ENCODE measurements at places on chromosomes 3 and 15.

DNA sequence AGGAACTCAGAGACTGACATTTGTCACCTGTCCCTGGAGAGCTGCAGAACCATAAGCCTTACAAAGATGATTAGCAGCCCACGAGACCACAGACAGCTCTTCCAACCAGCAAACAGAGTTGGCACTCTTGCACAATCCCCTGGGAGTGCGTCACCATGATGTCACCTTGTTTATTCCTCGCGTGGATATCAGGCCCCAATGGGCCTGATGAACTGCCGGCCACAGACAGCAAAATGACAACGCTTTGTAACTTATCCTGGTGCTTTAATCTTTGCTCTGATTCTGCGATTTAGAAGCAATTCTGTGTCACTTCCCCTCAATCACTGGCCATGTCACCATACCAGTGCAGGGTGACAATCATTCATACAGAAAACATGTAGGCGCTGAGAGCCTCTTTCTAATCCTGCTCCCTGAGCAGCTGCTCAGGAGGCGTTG is 89.2 kb downstream of the TAMM41 start:
- DNase-seq: no peak

DNA sequence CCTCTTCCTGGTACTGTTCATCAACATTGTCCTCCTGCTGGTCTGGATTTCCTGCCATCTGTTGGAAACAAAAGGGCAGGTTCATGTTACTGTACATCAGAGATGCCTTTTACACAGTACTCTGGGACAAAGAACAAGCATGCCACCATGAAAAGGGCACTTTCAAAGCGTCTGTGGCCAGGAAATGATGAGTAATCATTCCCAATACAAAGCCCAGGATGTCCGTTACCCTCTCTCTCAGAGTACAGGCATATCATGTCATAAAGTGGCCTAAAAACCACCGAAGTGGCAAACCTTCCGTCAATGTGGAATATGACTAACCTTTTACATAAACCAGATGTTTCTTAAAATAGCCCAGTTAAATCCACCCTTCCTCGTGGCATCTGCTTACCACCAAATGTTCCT is 71.2 kb downstream of the GOLIM4 start:
- DNase-seq: no peak

GRCh38 chr3:127475975-127476705 is 114.4 kb downstream of the TPRA1 start:
- DNase-seq: no peak

DNA sequence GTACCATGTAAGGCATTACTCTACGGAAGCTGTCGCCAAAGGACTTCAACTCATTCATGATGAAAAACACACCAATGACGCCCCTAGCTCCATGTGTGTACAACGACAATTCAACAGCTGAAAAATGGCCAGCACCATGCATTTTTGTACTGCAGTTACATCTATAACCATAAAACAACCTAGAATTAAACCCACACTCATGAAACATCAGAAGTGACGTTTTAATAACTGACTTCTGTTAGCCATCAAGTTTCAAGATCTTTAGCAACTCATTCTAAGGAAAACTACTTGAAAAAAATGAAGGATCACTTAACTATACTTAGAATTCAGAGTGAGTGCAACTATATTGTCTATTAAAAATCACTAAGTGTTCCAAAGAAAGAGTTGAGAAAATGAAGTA is 84.9 kb downstream of the RFTN1 start:
- no peak for DNase-seq

GRCh38 chr15:92121047-92121446 is 267.5 kb downstream of the SLCO3A1 start:
- no peak for DNase-seq

DNA sequence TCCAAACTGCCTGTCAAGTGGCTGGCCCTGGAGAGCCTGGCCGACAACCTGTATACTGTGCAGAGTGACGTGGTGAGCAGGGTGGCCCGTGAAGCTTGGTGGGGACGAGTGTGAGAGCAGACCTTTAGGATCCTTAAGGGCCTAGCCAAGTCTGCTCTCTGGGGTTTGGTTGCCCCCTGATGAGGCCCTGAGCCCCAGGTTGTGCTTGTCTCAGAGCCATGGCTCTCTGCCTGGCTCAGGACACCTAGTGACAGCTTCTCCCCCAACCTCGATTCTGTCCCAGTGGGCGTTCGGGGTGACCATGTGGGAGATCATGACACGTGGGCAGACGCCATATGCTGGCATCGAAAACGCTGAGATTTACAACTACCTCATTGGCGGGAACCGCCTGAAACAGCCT is 14.4 kb downstream of the TYRO3 start:
- DNase-seq: no peak

DNA sequence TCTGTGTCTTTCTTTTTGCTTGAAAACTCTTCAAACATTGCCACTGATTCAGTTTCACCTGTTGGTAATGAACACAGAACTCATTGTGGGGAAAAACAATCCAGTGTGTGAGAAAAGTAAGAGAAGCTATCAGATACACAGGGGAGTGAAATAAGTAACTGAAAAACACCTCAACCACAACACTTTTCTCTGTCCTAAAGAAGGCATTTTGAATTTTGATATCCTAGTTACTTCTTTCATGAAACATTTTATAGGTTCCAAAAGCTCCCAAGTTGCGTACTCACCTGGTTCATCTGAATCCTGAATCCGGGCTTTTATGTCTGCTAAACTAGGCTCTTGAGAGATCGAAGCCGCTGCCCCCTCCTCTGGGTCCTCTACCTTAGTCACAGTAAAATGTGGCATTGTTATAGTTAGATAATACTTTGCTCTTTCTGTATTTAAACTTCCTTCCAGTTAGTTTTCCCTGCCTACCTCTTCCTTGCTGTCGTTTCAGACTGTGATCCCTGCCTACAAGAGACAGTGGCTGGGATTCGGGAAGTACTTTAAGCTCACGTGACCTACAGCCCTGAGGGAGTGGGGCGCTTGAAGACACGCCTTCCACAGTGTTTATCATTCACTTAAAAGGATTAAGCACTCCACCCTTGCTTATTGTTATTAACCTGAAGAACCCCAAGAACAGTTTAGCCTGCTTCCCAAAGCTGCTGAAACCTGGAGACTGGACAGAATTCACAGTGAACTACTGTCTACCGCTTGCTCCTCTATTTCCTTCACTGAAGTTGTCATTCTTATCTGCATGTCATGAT is 19.1 kb downstream of the SLC12A6 start:
- no peak for DNase-seq

- DNase-seq: no peak
These were observed 129.2 kb upstream of the COL8A1 start for GRCh38 chr3:99509224-99509623.

DNA sequence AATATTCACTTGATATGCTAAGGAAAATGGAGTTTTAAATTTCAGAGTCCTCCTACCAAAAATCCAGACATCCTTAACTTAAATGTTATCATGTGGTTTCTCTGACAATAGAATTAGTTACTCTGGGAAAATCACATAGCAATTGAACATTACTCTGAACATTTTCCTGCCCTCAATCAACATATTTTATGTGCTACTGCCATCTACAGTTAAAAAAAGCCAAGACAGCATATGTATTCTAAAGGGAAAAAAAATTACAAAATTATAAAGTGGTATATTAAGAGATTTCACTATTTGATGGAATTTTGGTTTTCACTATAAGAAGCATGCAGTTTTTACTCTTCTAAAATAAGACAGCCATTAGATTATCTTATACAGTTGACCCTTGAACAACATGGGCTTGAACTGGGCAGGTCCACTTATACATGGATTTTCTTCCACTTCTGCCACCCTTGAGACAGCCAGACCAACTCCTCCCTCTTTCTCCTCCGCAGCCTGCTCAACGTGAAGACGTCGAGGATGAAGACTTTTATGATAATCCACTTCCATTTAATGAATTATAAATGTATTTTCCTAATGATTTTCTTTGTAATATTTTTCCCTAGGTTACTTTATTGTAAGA is 122.3 kb downstream of the ATP1B3 start:
- DNase-seq: no peak

DNA sequence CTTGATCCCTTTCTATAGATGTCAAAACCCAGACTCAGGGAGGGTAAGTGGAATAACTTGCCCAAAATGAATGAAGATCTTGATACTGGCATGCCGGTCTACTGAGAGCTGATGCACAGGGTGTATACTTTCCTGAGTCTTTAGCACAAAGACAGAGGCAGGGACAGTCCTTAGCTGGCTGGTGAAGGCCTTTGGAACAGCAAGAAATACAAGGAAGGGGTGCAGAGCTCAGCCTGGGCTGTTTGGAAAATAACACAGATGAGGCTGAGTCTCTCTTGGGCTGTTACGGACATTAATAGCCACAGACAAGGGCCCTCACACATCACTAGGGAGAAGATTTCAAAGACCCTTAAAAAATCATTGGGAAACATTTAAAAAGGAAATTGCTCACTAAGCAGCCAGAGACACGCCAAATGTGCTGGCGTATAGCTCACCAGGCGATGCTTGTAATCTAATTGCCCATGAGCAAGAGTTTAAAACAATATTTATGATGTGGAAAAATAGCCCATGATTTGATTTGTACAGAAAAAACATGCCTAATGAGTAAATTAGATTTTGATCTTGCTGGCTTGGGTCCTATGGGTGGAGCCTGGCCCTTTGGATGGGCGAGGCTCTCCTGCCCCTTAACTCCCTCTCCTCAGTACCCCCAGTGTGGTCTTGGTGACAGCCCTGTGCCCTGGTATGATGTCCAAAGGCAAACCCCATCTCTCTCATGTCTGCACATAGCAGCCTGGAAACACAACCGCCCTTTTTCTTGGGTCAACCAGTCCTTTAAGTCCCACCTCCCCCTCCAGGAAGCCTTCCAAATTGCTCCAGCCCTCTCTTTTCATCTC is 81.8 kb upstream of the MRPS22 start:
- no peak for DNase-seq

GRCh38 chr3:14403619-14404155 is 1.3 kb downstream of the SLC6A6 start:
- DNase-seq: no peak

- DNase-seq: no peak
These were observed 15.3 kb upstream of the GNB5 start for GRCh38 chr15:52206446-52206845.

DNA sequence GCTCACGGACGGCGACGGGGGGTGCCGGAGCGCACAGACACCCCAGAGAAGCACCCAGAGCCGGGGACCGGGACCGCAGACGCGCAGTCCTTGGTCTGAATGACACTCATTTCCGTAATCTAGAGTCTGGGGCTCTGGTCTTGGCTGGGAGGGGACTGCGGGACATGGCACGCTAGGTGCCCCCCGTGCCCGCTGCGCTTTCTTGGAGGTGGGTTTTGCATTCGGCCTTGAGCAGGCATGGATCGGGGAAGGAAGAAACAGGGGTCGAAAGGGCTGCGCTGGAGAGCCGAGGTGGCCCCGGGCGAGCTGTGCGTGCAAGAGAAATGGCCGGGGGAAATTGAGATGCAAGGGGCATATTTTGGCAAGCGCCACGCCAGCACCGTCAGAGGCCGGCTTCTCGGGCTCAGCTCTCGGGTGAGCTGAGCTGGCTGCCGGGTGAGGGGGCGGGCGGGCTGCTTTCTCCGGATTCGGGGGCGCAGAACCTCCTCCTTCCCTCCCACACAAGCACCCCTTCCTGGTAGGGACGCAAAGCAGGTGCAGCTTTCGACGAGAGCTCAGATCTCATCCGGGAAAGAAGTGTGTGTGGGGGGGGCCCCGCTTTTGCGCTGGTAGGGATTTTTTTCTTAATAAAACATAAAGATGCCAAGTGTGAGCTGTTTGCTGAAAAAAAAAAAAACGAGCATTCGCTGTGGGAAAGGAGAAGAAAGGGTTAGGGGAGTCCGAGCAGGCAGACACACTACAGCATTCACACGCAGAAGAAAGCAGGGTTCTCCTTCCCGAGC is 963 bp upstream of the NTRK3 start:
- no peak for DNase-seq

GRCh38 chr3:105791919-105792786 is 76.7 kb downstream of the CBLB start:
- DNase-seq: no peak

GRCh38 chr15:72198356-72199204 is 993 bp upstream of the GRAMD2A start:
- DNase-seq: no peak

- DNase-seq: no peak
These were observed 219.7 kb downstream of the SLCO3A1 start for GRCh38 chr15:92073044-92073785.

- DNase-seq: no peak
These were observed 10.8 kb upstream of the CA12 start for GRCh38 chr15:63392361-63393009.

DNA sequence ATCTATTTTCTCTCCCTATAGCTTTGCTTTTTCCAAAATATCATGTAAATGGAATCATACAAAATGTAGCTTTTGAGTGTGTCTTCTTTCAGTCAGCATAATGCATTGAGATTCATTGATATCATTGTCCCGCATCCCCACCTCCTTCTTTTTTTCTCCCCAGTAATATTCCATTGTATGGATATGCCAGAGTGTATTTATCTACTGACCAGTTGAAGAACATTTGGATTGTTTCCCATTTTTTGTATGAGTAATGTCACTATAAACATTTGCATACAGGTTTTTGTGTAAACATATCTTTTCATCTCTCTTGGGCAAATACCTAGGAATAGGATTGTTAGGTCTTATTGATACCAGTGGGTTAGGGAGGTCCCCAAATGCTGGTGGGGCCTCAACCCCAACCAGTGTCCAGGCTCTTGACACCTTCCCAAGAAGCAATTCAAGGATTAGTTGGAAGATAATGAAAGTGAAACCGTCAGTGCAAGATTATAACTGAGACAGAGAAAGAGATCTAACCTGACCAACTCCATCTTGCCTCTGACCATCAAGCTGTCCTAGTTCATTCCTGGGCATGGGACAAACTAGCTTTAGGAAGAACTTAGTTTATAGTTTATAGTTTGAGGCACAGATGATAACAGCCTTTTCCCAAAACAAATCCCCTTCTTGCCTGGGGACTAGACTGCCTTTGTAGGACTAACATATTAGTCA is 7.4 kb upstream of the SLC33A1 start:
- no peak for DNase-seq

DNA sequence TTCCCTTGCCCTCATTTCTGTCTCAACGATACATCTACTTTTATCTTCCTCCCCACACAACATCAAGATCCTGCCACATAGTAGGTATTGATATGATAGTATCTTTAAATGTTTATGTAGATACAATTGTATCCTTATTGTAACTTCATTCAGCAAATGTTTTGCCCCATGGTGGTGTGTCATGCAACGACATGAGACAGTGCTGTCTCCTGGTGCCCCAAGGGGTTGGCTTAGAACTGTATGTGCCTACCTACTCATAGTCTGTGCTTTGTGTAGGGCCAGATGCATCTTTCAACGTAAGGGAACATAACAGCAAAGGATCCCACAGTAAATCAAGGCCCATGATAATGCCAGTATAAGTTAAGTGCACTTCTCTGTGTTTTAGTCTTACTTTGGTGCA is 2.8 kb upstream of the CD47 start:
- no peak for DNase-seq

GRCh38 chr15:93920204-93920603 is 311.2 kb upstream of the MCTP2 start:
- no peak for DNase-seq

GRCh38 chr3:13839253-13839652 is 40.6 kb downstream of the WNT7A start:
- no peak for DNase-seq

- DNase-seq: no peak
These were observed 131.6 kb downstream of the CHCHD6 start for GRCh38 chr3:126835472-126836219.

- no peak for DNase-seq
These were observed 249.1 kb downstream of the OTOL1 start for GRCh38 chr3:161745741-161746140.

All from stimulated activated naive CD4-positive, alpha-beta T cell treated with Interleukin-2 at 50 U/mL for 16 hours (primary cell).